Pancreas (tissue), 10 donors: ENCODE measurements at places on chromosomes 2 and 18. TPM values are rescaled to one million over a fixed set of nuclear protein-coding genes. Genes with fewer than 3 reads are reported as not detected.

GRCh38 chr2:175234650-175235049 is 53.1 kb upstream of the ATP5MC3 start:
- DNase-seq, result no peak

DNA sequence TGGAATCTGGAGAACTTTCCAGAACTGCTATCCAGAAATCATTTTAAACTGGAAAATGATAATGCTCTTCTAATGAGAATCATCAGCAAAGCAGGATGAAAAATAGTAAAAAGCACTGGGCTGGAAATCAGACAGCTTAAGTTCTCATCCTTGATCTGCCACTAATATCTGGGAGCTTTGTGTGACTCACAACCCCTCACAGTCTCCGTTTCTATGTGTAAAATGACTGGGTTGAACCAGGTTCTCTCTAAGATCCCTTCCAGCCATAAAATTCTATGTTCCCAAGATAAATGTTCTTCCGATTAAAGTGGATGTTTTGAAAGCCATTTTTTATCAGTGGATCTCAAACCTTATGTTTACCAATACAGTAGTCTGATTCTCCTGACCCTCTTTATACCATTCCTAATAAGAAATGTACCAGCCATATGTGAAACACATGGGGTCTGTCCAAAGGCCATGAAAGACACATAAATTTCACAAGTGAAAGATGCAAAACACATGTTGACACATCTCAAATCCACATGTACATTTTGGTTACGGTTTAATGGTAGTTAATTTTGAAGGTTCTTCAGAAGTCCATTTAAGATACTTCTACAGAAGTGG is 188.8 kb downstream of the EN1 start:
- no peak for DNase-seq

- DNase-seq, result no peak
Observed at GRCh38 chr2:71609029-71609428, 155.7 kb downstream of the DYSF start.

The CROCC2 gene
- total RNA-seq, result not detected

The COLEC12 gene
- total RNA-seq, result 5.5 TPM

The LCLAT1 gene
- 12.3 TPM for total RNA-seq
